ENCODE measurements at places on chromosomes 6 and 20. TPM values are rescaled to one million over a fixed set of nuclear protein-coding genes. Genes with fewer than 3 reads are reported as not detected.

Gene FOXS1
- not detected for total RNA-seq

Gene UBE2J1
- 29.4 TPM for total RNA-seq

Gene PRND
- not detected for total RNA-seq

Gene OR2H2
- total RNA-seq, result not detected

Gene REM1
- total RNA-seq, result not detected

DNA sequence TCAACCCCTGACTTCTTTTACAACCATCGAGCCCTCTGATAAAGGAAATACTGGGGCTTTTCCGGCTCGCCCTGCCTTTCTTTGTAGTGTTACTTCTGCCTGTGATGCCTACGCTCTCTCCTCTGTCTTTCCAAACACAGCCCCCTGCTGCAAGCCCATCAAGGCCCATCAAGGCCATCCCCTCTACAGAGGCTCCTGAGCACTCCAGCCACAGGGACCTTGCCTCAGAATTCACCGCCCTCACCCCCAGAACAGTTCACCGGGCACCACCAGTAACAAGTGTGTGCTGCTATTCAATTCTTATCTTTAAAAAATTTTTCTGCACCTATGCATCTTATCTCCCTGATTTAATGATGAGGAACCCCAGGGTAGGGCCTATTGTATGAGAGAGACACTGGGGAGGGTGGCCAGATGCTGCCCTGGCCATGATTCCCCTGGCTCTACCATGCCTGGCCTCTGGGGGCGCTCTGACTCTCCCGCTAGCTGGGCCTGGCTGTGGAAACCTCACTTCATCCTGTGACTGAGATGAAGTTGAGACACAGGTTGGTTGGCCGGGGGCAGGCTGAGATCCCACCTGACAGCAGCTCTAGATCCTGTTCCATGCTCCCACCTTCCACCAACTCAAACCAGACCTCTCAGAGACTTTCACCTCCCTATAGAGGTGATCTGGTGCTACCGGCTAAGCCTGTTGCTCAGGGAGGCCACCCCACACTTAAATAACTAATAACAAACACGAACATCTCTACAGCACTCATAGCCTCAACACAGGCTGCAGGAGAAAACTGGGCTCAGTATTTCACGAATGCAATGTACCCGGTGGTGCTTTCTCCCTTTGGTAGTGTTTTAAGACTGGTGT is 19.2 kb upstream of the GLP1R start:
- H3K4me1 ChIP-seq, result no peaks in the 10 kb centered on the region
- H3K27ac ChIP-seq, result no peak overlapping the region
- DNase-seq, result peak; percentile 86
- no peaks in the 10 kb centered on the region for H3K27me3 ChIP-seq
- H3K4me3 ChIP-seq, result no peak overlapping the region

- DNase-seq, result no peak
- H3K27ac ChIP-seq, result peak overlapping the region; percentile 82
- H3K4me3 ChIP-seq, result peak overlapping the region; percentile 98
- H3K4me1 ChIP-seq, result no peaks in the 10 kb centered on the region
- H3K27me3 ChIP-seq, result no peaks in the 10 kb centered on the region
- no peaks in the 10 kb centered on the region for H3K36me3 ChIP-seq
These were observed 939 bp downstream of the DTNBP1 start for GRCh38 chr6:15661853-15662325.

DNA sequence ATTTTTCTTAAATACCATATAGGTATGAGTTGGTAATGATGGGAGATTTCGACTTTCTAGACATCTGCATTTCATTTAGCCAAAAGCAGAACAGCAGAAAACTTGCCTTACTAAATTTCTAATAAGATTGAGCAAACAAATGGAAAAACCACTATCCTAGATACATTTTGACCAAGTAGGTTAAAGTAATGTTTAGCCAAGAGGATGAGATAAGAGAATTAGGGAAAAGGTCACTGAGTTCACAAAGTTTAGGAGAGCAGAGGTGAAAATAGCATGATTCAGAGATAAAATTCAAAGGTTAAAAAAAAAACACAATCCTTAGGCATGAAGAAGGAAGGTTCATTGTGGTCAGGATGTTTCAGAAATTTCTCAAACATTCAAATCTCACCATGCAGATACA is 450.3 kb downstream of the CD83 start:
- no peaks in the 10 kb centered on the region for H3K4me1 ChIP-seq
- DNase-seq, result no peak
- H3K27me3 ChIP-seq, result no peaks in the 10 kb centered on the region

DNA sequence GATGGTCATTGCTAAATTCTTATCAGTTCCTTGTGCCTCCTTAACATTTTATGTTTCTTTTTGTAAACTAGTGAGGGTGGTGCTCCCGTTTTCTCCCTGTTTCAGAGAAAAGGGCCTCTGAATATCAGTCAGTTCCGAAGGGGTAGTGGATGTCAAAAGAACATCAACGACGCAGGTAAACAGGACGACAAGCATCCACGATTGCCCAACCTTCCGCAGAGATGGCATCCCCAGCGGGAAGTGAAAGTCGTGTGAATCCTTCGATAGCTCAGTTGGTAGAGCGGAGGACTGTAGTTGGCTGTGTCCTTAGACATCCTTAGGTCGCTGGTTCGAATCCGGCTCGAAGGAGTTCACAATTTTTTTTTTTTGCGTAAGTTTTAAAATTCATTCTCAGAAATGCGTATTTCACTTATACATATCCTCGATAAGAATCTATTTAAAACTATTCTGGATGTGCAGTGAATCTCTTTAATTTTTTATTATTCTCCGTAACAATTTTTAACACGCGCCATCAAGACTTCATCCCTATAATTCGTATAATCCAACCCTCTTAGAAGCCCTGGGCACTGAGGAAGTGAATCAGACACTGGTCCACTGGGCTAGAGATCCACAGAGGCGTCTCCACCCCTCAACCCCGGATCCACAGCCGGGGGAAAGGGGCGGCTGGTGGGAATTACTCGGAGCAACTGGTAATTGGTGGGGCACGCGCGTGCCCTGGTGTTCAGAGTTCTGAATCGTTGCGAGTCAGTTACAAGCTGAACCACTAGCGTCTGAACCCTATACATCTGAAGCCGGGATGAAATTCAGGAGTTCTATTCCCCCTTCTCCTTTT is 27.9 kb upstream of the ABT1 start:
- H3K4me3 ChIP-seq, result peak overlapping the region; percentile 6
- H3K36me3 ChIP-seq, result no peaks in the 10 kb centered on the region
- peak; percentile 98 for DNase-seq
- no peaks in the 10 kb centered on the region for H3K27me3 ChIP-seq
- no peak overlapping the region for H3K27ac ChIP-seq

DNA sequence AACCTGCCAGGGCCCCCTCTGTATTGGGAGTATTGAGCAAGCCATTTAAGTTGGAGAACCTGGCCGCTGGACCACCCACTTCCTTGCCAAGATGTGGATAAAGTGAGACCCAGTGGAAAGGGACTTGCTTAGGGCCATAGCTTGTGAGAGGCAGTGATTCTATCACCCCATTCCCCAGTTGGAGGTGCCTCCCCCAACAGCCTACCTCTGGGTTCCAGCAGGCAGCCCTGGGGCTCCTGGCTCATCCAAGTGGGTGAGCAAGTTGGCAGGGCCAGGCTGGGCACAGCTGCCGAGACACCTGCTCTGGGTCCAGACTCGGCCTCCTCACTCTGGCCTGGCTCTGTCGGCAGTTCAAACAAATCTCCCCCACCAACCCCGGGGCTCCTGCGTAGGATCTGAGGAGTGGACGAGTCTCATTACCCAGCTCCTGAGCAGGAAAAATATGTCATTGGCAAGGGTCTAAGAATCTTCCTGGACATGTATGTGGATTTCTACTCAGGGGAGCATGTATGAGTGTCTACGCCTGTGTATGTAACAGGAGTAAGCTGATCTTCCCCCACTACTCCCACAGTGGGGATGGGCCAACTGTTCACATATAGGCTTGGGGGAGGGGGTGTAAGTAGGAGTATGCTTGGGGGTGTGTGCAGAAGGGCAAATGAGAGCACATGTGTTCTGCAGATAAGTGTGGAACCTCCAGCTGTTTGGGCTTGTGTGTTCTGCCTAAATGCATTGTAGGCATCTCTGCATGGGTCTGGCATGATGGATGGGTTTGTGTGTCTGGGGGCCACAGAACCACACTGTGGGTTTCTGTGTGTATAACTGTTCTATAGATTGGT is 1.9 kb downstream of the ID1 start:
- no peak for DNase-seq
- no peaks in the 10 kb centered on the region for H3K27me3 ChIP-seq
- no peak overlapping the region for H3K4me3 ChIP-seq
- H3K36me3 ChIP-seq, result no peaks in the 10 kb centered on the region
- peaks cover 3% of the 10 kb centered on the region for H3K4me1 ChIP-seq
- H3K27ac ChIP-seq, result peak overlapping the region; percentile 77

DNA sequence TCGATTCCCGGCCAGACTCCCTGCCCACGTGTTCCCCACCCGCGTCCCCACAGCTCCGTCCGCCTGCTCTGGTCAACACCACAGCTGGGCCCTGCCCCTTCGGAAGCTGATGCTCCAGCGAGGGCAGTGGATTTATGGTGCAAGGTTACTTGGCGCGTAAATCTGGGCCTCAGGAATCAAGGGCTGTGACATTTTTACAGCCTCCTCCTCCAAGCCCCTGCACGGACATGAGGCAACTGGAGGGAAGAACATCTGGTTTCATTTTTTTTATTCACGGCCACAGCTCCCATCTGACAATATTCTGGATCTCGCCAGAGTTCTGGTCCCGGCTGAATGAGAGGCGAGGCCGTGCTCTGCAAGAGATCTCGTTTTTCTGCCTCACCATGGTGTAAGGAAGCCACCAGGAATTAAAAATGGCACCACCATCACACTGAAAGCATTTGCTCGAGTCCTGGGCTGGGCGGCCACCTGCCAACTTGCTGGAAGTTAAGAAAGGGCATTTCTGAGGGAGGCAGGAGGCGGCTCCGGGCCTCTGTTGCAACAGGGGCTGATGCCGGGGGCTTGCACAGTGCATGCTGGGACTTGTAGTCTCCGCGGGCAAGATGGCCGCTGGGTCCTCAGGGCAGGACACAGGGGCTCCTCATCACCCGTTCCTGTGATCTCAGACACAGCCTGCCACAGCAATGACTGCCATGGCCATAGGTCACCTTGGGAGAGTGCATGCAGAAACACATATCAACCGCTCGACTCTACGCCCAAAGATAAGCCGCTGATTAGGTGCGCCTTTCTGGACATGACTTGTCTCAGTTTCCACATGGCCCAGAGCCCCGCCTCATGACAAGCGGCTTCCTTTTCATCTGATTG is 148.5 kb downstream of the LY86 start:
- H3K4me3 ChIP-seq, result no peak overlapping the region
- no peaks in the 10 kb centered on the region for H3K4me1 ChIP-seq
- DNase-seq, result no peak
- no peaks in the 10 kb centered on the region for H3K36me3 ChIP-seq
- no peak overlapping the region for H3K27ac ChIP-seq

Data from pancreas (tissue), 10 donors.